ENCODE measurements at places on chromosomes 16 and 17.

DNA sequence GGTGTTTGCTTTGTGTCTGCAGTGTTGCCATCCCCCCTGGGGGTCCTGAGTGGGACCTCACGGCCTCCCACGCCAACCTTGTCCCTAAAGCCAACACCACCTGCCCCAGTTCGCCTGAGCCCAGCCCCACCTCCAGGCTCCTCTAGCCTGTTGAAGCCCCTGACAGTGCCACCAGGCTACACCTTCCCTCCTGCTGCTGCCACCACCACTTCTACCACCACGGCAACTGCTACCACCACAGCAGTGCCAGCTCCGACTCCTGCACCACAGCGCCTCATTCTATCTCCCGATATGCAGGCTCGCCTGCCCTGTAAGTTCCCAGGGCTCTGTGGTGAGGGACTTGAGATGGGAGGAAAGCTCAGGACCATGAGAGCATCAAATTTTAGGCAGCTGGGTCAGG lies 22.2 kb downstream of the SRCAP start:
- no peak for DNase-seq

DNA sequence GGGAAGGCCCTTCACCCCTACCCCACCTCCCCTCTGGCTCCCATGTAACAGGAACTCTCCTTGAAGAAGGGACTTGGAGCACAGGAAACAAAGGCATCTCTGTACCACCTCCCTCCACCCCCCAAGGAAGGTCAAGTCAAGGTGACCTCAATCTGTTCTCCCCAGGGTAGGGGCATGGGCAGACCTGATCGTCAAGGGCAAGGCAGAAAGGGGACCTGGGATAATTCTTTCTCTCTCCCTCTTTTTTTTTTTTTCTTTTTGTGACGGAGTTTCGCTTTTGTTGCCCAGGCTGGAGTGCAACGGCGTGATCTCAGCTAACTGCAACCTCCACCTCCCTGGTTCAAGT lies 4.3 kb upstream of the STAT5A start:
- DNase-seq, result no peak

- no peak for DNase-seq
These were observed 29.4 kb upstream of the SUPT4H1 start for GRCh38 chr17:58381124-58382035.

DNA sequence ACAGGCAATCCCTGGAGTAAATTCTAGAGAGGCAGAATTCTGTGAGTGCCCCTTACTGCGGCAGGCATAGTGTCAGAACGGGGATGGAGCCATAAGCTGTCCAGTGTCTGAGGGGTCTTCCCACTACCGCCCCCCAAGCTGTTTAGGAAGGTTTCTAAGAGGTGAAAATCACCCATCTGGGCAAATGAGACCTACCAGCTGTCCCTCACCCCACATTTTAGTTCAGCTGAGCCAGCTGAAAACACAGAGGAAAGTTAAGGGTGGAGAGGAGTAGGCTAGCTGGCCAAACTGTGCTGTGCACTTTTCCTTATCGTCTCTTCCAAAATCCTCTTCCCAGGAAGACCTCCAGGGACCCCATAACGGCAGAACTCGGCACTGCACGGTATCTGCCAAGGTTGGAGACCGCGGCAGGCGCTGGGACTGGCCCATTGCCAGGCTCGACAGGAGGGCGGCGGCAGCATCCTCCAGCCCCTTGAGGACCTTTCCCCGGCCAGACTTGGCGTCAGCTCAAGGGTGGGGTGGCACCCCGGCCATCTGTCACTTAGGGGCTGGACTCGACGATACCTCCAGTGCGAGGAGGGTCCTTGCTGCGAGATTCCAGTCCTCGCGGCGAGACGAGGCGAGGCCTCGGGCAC lies 955 bp downstream of the ACLY start:
- DNase-seq, result no peak

DNA sequence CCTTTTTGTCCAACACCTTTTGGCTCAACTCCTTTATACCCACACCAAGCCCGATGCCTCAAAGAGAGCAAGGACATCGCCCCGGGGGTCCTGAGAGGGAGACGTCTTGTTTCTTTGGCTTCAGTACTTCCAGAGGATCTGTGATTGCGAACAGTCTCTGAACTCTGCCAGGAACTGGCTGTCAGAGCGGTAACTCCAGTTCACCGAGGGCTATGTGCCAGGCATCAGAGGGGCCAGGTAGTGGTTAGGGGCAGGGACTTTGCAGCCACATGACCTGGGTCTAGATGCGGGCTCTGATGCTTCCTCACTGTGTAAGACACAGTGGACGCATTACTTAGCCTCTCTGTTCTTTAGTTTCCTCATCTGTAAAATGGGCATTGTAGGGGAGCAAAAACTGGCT lies 21.6 kb downstream of the LLGL2 start:
- no peak for DNase-seq

DNA sequence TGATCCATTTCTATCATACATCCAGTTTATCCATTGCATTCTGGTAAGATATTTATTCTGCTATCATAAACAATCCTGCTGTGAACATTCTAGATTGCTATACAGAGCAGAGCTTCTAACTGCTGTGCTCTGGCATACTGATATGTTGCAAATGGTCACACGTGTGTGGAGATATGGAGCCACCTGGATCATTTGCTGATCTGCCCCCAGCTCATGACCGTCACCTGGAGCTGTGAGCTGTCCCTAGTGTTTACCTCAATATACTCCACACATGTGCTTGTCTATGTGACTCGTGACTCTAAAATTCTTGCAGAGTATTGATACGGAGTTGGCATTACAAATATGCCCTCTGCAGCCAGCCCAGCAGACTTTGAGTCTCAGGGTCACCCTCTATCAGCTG lies 164.5 kb upstream of the ZFHX3 start:
- DNase-seq, result no peak

GRCh38 chr16:53872248-53873221 lies 168.6 kb downstream of the FTO start:
- DNase-seq, result no peak

GRCh38 chr16:8623634-8624033 lies 2.1 kb downstream of the METTL22 start:
- DNase-seq, result no peak

GRCh38 chr17:39092692-39093230 lies 58.7 kb downstream of the PLXDC1 start:
- no peak for DNase-seq

DNA sequence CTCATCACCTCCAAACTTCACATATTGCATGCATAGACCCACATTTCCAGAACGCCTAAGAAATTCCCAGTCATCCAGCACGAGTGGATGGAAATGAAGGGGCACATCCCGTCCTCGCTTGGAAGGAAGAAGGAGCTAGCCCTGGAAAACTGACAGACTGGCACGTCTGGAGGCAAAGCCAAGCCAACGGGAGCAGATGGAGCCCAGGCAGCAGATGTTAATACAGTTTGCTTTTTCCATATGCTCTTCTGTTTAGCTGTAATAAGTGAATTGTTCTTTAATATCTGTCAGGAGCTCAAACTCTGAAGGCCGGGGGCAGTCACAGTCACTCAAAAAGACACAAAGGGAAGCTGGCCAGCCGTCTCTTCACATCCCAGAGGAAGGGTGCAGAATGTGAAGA lies 187.7 kb downstream of the XYLT1 start:
- no peak for DNase-seq

DNA sequence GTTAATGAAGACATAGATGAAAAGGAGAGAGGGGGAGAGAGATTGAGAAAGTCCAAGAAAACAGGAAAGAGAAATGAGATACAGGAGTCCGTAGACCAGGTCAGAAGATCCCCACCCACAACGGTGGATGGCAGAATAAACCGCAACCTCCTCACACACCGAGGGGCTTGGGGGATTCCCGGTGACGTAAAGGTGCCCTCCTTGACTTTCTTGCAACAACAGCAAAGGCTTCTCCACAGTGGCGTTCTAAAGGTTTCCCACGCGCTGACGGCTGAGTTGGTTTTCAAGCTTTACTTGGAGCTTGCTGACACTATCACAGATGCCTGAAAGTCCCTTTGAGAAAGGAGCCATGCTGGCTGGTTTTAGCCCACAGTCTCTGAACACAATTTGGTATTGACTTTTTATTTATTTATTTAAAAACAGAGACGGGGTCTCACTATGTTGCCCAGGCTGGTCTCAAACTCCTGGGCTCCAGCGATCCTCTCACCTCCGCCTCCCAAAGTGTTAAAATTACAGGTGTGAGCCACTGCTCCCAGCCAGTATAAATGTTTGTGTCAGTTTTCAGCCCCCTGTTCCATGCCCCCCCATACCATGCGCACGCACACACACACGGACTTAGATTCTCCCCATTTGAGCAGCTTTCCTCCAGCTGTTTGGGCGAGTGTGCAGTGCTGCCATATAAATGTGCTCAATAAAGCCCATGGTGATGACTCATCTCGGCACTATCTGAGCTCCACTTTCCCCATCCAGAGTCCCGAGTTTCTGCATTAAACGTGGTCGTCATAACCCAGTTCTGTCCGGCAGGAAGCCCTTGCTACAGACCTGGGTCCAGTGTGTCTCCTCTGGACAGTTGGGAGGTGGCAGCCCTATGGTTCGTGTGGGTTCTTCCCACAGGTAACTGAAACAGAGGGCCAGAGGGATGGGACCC lies 33.0 kb upstream of the SEC14L1 start:
- no peak for DNase-seq

DNA sequence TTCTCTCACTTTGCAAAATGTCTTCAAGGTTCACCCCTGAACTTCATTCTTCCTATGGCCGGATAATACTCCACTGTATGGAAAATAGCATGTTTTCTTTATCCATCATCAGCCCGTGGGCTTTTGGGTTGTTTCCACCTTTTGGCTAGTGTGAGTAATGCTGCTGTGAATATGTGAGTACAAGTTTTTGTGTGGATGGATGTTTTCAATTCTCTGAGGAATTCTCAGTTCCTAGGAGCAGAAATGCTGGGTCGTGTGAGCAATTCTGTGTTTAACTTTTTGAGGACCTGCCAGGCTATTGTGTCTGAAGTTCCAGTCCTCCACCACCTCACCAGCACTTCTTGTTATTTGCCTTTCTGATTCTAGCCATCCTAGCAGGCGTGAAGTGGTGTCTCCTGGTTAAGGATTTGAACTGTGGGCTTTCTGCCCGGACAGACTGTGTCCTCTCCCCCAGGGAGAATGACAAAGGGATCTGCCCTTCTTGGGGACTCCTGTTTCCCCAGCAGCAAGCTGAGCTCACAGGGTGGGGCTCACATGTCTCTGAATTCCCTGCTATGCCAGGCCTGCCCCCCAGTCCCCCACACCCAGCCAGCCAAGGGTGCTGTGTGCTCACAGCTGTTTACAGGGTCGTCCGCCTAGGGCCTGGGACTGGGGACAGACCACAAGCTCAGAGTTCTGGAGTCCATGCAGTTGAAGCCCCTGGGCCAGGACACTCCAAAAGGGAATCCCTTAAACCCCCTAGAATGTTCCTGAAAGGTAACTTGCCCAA lies 92.2 kb upstream of the CIBAR2 start:
- DNase-seq, result no peak
